ENCODE measurements at places on chromosomes 3 and 15.

DNA sequence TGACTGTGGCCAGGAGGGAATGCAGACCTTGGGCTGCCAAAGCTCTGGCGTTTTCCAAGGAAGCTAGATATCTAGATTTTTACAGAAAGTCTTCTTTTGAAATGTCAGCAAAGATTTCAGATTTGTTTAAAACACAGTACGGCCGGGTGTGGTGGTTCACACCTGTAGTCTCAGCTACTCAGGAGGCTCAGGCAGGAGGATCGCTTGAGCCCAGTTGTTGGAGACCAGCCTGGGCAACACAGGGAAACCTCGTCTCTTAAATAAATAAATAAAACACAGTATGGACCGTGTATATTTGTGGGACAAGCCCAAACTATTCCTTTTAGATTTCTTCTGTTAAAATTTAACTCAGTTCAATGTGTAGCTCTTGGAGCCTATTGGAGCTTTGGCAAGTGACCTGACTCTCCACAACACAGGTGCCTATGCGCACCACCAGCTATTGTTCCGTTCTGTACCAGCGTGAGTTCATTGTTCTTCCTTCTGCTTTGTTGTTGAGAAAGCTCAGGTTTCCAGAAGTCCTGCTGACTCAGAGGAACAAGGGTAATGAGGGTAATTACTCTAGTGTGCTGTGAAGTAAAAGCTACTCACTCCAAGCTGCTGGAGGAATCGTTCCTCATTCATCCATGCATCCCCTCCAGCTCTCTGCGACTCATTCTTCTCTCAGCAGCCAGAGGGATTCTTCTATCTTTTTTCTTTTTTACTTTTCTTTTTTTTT is 73.1 kb upstream of the SLC6A6 start:
- DNase-seq = peak; percentile 81

DNA sequence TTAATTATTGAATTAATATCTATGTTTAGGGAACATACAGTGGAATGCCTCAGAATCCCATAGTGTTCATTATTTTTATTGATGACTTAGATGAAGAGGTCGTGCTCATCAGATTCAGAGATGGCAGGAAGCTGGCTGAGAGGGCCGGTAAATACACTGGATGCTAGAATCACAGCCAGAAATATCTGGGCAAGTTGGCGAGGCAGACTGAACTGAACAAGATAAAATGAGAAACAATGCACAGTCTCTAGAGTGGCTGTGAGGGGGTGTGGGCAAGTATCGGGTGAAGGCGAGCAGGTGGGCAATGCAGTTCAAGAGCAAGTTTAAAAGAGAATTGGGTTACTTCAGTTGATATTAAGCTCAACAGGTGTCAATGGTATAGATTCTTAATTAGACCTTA is 5.9 kb downstream of the DGKG start:
- no peak for DNase-seq

DNA sequence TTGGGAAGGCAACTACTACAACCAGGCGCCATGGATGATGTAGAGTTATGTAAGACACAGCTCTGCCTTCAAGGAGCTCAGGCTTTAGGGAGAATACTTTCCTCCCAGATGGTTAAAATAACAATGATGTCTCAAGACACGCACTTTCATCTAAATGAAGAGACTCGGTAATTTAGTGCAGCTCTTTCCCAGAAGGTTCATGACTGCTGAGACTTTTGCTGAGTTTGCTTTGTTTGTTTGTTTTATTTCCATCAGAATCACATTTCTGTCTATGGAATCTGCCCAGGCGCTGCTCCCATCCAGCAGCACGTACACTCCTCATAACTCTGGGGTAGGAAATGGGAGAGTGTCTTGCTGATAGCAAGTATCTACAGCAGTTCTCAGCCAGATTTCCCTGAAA is 33.9 kb upstream of the MEX3B start:
- no peak for DNase-seq

DNA sequence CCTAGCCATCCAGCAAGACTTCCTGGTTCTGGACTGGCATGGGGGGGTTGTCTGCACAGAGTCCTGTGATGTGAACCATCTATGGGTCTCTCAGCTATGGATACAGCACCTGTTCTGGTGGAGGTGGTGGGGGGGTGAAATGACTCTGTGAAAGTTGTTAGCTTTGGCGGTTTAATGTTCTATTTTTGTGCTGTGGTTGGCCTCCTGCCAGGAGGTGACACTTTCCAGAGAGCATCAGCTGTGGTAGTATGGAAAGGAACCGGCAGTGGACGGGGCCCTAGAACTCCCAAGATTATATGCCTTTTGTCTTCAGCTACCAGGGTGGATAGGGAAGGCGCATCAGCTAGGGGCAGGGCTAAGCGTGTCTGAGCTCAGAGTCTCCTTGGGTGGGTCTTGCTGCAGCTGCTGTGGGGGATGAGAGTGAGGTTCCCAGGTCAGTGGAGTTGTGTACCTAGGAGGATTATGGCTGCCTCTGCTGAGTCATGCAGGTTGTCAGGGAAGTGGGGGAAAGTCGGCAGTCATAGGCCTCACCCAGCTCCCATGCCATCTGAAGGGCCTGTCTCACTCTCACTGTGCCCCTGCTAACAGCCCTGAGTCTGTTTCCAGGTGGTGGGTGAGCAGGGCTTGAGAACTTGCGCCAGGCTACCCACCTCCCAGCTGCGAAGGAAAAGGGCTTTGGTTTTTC is 7.1 kb upstream of the LARS2 start:
- DNase-seq = no peak

DNA sequence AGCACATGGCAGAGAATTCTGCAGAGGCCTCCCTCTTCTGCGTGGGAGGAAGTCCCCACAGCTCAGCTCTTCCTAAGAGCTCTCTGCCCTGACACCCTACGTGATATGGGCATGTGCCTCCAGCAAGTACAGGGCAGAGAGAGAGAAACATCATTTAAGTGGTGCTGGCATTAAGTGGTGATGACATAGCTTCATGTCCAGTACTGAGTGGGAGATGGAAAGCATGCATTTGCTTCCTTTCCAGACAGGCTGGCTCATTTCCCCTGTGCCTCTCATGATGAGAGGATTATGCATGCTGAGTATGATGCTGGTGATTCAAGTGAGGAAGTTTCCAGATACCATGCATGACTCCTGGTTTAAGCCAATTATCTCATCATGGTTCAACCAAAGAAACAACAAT is 26.9 kb downstream of the BFSP2 start:
- DNase-seq = no peak

- DNase-seq = no peak
These were observed 178.8 kb downstream of the CNTN3 start for GRCh38 chr3:74435631-74436030.

- DNase-seq = no peak
These were observed 660 bp downstream of the CCK start for GRCh38 chr3:42265059-42265991.

DNA sequence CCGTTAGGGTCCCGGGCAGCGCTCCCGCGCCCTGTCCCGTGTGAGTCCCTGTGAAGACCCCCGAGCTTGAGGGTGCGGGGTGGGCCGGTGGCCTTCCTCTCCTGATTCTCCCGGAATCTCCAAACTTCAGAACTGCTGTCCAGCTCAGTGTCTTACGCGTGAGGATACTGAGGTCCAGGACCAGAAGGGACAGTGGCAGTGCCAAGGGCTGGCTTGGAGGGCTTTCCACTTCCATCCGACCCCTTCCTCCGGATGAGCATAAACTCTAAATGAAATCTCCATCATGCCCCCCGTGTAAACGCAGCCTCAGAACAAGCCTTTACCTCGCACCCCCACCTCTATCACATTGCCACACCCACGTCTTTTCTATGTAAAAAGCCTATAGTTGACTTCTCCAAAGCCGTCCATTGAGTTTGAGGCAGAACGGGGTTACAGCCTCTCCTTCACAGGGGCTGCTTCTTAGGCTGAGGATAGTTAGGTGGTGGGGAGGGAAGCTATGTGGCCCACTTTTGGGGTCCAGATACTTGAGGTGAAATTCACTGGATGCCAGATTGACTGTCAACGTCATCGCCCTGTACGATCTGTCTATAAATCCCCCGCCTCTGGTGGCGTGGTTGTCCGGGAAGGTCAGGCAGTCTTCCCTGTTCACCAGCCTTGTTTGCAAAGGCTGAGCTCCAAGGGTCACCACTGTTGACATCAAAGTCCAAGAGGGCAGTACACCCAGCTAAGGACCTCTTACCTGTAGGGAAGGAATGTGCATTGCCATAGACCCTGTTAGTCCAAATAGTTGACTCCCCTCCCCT is 1.1 kb downstream of the EDEM1 start:
- peak; percentile 22 for DNase-seq

- DNase-seq = peak; percentile 17
These were observed 32.2 kb upstream of the ACP3 start for GRCh38 chr3:132284781-132285619.

DNA sequence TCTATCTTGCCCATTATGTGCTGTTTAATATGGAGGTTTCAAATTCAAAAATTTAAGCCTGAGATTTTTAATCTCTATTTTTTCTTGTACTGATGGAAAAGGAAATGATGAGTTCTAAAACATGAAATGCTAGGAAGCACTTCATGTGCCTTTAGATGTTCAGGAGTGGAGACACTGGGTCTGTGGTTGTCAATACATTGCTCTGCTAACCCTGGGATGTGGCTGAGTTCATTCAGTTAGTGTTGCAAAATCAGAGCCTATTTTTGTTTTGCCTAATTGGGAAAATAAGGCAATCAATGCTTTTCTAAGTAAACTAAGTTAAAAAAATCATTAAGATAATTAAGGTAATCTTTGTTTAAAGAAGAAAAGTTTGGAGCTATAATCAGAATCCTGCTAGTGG is 83.1 kb downstream of the DIPK2A start:
- no peak for DNase-seq

- no peak for DNase-seq
These were observed 21.9 kb downstream of the RIOX2 start for GRCh38 chr3:97950360-97950759.

DNA sequence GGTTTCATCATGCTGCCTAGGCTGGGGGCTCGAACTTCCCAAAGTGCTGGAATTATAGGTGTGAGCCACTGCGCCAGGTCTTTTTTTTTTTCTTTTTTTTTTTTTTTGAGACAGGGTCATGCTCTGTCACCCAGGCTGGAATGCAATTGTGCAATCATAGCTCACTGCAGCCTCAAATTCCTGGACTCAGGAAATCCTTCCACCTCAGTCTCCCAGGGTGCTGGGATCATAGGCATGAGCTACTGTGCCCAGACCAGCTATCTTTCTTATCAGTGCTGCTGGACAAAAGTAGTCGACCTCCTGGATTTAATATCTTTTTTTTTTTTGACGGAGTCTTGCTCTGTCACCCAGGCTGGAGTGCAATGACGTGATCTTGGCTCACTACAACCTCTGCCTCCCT is 60.8 kb downstream of the TFDP2 start:
- no peak for DNase-seq
